ENCODE measurements at places on chromosomes 6 and 20.
A peak's percentile ranks its signal among the peaks of the same experiment; 100 is the strongest.

DNA sequence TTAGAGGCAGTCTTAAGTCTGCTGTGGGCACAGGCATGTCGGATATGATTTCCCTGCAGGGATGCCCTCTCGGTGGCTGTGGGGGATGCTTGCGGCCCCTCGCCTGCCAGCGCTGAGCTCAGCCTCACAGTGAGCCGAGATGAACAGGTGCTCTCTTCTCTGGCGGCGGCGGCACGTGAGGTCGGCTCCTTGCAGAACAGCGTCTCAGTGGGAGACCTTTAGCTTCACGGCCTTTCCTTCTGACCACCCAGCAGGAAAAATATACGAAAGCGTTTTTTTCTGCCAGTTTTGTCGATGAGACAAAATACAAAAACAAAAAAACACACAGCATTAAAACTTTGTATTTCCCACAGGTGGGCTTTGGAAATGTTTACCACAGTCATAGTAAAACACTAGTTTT lies 23.6 kb downstream of the FOXA2 start:
- no peak for DNase-seq

GRCh38 chr6:9657994-9658393 lies 756.9 kb downstream of the TFAP2A start:
- DNase-seq: no peak

GRCh38 chr6:107330168-107330567 lies 129.2 kb downstream of the PDSS2 start:
- no peak for DNase-seq

- no peak for DNase-seq
These were observed 1026.7 kb downstream of the KIF16B start for GRCh38 chr20:15546525-15547023.

DNA sequence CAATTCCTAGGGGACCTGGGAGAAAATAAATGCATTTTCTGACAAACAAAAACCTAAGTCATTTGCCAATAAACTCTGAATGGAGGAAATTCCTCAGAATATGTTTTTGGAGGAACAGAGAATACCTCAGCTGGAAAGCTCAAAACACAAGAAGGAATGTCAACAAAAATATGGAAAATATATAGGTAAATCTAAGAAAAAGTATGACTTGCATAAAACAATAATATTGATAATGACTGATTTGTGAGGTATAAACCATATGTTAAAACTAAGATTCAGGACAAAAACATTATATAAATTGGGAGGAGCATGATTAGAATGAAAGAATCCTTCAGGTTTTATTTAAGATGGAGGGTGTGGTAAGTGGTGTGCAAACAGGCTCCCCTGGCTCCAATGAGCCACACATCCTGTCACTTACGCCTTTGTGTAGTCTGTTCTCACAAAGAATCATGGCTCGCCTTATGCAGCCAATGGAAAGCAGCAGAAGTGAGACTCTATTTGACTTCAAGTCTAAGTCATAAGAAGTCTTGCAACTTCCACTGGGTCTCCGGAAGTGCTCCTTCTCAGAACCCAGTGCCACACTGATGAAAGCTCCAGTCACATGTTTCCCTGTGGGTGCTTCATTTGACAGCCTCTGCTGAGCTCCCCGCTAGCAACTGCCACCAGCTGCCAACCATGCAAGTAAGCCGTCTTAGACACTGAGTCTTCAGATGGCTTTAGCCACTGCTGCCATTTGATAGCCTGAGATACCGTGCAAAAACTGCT lies 8.1 kb downstream of the CFAP61 start:
- no peak for DNase-seq

GRCh38 chr6:43037197-43037596 lies 15.8 kb downstream of the RRP36 start:
- no peak for DNase-seq

DNA sequence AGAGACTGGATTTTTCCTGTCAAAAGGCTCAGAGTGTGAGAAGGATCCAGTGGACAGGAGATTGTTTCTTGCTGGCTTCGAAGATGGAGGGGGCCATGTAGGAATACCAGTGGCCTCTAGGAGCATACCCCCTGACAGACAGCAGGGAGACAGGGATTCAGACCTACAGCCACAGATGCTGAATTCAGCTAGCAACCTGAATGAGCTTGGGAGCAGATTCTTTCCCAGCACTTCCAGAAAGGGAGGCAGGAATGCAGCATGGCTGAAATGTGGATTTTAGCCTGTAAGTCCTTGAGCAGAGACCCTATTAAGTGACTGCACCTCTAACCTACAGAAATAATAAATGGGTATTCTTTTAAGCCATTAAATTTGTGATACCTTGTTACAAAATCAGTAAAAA lies 44.6 kb downstream of the STXBP5 start:
- DNase-seq: no peak

DNA sequence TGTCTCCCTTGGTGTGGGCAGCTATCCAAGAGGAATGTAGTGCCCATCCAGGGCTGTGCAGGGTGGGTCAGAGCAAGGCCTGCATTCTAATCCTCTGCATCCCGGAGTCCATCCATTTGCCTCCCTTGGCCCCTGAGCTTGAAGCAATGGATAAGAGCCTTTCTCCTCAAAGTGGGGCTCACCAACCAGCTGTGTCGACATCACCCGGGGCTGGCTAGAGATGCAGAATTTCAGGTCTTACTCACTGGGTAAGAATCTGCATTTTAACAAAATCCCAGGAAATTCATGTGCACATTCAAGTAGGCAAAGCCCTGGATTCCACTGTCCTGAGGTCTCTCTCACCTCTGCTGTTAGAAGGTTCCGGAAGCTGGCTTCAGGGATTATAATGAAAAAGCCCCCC lies 95.3 kb downstream of the MDGA1 start:
- no peak for DNase-seq

DNA sequence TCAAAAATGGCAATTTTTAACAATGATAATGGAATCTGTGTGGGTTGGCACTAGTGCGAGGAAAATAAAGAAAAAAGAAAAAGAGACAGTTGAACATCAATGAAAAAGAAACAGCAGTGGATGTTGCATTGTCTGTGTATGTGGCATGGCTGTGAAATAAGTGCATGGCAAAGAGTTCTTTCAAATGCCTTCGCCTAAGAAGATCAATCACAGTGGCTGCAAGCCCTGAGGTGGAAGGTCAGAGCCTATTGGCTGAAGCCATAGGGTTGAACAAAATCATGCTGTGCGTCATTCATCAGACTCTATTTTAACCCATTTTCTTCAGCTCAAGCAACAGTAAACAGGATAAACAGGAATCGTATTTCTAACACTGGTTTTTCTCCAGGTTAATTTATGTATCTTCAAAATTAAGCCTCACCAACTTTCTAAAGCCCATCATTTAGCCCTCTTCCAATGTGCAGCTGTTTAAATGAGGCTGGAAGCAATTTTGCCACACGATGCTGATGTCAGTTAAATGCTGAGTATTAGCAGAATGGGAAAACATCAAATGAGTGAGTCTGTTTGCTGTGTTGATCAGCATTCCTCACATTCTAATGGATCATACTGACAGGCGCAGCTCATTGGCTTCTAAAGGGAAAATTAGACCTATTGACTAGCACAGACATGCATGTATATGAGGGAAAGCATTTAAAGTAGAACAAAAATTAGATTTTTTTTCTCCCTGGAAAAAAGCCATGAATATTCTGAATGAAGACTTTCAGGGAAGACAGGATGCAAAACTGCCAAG lies 955.9 kb upstream of the EYS start:
- DNase-seq: no peak

- no peak for DNase-seq
These were observed 80.3 kb upstream of the DUSP22 start for GRCh38 chr6:211871-212497.

DNA sequence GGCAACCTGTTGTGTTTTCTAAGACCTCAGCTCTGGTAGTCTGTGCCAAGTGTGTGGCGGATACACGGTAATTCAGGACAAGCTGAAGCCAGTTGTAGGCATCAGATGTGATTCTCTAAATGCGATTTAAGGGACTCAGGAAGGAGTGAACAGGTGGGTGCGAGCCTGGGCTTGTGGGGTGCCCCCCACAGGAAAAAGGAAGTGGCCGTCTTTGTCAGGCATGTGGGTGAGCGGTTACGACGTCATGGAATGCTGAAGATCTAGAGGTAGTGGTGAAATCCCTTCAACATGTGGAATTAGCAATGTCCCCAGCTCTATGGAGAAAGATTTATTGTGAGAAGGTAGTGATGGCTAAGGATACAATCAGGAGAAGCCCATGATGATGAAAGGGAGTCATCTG lies 95.1 kb upstream of the EXOC2 start:
- DNase-seq: no peak

DNA sequence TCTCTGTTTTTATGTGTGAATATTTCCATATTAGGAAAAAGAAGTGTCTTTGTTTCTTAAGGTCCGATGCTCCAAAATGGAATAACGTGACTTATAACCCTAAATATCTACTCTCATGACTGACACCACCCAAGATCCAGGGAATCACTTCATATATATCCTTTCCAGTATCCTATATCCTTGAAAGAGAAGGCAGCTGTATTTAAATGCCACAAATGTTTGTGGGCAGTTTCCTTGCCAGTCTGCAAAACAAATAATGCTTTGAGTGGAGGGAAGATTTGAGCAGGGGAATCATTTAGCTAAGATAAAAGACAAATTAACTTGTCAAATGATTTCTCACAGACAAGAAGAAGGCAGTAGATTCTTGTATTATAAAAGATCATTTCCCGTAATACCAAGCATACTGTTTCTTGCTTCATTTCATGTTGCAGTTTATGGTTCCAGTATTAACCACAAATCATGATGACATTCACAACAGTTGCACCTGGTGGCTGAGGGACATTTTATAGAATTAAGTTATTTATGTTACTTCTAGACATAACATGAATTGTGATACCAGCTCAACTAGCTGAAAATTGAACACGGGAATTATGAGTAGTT lies 30.0 kb upstream of the FABP7 start:
- no peak for DNase-seq

- no peak for DNase-seq
These were observed 1365.9 kb downstream of the GRIK2 start for GRCh38 chr6:102759415-102759814.

- no peak for DNase-seq
These were observed 264.2 kb downstream of the SYNE1 start for GRCh38 chr6:152372945-152373344.

GRCh38 chr20:5191829-5192569 lies 65.2 kb downstream of the CDS2 start:
- peak; percentile 69 for DNase-seq

DNA sequence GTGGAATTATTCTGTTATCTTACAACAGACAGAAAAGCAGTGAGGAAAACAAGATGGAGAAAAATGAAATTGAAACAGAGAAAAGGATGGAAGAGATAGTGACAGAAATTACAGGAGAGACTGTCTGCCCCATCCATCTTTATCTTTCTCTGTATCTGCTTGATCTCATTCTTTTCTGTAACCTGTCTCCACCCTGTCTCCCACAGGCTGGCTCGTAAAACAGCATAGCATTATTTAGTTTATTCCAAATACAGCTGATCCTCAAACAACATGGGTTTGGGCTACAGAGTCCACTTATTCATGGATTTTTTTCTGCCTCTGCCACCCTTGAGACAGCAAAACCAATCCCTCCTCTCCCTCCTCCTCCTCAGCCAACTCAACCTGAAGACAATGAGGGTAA lies 482.3 kb upstream of the JARID2 start:
- no peak for DNase-seq

GRCh38 chr6:124996411-124996810 lies 34.2 kb downstream of the RNF217 start:
- no peak for DNase-seq

DNA sequence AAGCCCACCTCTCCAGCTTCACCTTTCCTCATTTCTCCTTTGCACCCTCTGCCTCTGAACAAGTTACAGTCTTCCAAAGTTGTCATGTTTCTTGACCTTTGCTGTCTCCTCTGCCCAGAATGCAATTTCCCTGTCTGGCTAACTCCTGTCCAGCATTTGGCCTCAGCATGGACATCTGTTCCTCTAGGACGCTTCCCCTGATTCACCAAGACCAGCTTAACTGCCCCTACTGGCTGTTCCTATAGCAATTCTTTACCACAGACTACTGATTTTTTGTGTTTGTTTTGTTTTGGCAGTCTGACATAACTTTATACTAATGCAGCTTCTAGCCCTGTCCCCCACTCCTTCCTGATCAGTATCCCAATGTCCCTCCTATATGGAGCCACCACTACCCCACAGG lies 13.4 kb downstream of the GNL1 start:
- no peak for DNase-seq

GRCh38 chr20:57905448-57905847 lies 195.6 kb upstream of the PMEPA1 start:
- no peak for DNase-seq

DNA sequence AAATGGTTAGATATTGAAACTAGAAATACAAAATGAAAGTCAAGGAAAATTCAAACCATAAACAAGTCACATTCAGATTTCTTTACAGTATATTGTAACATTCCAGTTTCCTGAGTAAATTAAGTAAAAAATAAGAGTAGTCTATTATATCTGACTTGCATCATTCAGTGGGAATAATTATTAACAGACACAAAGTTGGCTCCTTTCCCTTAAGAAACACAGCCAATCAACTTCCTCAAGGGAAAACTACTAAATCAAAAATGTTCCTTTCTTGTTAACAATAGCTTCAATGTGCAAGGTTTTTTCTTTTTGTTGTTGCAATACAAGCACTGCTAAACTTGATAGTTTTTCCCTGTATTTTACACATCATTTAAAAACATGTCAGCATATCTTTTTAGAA lies 33.2 kb downstream of the DNAAF9 start:
- DNase-seq: no peak

DNA sequence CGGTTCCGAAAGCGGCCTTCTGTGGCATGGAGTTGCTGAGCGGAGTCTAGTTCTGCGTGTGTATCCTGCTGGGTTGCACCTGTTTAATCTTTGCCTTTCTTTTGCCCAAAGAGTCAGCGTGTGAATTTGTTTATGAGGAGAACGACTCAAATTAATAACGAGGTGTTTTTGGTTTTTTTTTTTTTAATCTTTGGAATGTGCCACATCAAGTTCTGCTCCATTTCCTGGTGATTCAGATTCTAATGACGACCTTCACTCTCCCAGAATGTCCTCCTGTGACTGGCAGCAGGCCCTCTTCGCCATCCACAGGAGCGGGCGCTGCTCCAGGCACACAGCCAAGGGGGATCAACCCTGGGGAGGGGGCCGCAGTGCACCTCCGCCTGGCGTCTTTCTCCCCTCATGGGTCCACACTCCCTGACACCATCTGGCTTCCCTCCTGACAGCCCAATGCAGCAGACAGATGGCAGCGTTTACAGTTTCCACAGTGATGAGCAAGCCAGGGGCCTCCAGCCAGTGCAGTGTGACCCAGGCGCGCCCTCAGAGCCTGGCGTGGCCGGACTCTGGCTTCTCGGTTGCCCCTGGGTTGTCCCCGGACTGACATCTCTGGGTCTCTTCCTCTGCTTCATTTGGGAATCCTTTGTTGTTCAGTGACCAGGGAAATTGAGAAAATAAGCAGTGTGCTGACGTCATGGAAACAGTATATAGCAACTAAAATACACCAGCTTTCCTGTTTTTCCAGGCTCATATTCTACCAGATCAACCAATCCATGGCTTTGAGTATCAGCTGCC lies 27.5 kb upstream of the AFDN start:
- DNase-seq: no peak

- DNase-seq: no peak
These were observed at the start of gene DDX43 for GRCh38 chr6:73394577-73395354. Gene DDX43 (plus strand): TSS chr6:73394828. CDS start chr6:73394906, 78 bp downstream.

Measured in NCI-H460 (cell line).